ENCODE measurements at places on chromosomes 3 and 15.

DNA sequence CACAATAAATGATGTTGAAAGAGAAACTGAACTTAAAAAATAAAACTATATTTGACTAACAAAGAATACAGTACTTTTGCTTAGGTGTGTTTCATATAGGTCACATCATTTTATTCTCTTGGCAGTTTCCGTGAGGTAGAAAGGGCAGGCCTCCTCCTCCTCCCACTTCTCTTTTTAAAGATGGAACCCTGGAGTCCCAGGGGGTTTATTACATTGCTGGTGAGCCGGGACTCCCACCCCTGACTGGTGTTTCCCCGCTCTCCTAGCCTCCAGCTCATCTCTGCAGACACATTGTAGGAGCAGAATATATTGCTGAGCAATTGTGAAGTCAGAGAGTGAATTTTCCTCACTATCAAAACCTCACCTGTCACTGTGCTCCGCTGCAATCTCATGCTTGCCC lies 30.0 kb downstream of the ZDHHC23 start:
- no peak for DNase-seq

- no peak for DNase-seq
These were observed 32.3 kb upstream of the TRIM59 start for GRCh38 chr3:160481856-160482255.

DNA sequence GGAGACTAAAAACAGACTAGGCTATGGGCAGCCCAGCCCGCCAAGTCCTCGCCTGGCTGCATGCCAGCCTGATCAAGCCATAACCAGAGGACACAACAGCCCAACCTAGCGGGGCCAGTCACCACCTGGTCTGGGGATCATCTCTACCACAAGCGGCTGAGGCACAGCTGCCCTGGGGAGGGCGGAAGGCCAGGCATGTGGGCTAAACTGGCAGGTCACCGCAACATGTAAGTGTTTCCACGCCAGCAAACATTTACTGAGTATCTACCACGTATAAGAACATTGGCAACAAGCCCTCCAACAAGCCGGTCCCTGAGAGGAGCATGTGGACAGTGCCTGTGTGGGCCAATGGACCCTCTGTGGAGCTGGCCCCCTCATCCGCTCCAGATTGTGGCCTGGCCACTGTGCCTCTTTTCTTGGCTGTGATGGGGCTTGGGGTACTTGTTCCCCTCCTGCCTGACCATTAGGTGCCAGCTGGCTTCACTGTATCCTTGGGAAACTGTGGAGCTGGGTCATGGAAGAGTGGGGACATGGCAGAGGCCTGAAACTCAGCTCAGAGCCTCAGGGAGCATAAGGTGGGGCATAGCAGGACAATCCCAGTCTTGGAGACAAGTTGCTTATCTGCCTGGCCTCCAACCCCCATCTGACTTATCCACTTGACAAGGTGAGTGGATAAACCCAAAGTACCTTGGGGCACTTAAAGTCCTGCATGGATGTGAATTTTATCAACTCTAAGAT lies 9.0 kb downstream of the UBXN7 start:
- DNase-seq, result no peak

- DNase-seq, result no peak
These were observed 479.5 kb upstream of the AGTR1 start for GRCh38 chr3:148218222-148218621.

GRCh38 chr15:42143356-42143755 lies 13.1 kb downstream of the PLA2G4F start:
- DNase-seq, result no peak

- no peak for DNase-seq
These were observed 63.2 kb upstream of the PYDC2 start for GRCh38 chr3:191397771-191398170.

GRCh38 chr3:189712906-189713483 lies 81.8 kb downstream of the TP63 start:
- no peak for DNase-seq

GRCh38 chr3:171543759-171544300 lies 83.6 kb upstream of the TNIK start:
- DNase-seq, result no peak

DNA sequence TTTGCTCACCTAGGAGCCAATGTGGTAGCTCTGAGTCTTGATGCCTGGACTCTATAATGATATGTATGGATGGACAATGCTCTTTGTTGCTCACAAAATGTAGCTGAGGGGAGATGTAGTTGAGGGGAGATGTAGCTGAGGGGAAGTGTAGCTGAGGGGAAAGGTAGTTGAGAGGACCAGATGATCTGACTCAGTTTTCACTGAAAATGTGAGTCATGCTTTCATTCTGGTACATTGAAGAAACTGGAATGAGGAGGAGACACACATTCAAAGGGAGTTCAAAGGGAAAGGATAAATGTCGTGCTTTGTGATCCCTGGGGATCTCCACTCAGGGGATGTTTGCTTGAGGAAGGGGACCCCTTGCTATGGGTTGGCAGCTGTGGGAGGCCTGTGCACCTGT lies 302.9 kb upstream of the TRIM42 start:
- DNase-seq, result no peak

- DNase-seq, result no peak
These were observed 65.2 kb upstream of the SPPL2A start for GRCh38 chr15:50830477-50831354.

DNA sequence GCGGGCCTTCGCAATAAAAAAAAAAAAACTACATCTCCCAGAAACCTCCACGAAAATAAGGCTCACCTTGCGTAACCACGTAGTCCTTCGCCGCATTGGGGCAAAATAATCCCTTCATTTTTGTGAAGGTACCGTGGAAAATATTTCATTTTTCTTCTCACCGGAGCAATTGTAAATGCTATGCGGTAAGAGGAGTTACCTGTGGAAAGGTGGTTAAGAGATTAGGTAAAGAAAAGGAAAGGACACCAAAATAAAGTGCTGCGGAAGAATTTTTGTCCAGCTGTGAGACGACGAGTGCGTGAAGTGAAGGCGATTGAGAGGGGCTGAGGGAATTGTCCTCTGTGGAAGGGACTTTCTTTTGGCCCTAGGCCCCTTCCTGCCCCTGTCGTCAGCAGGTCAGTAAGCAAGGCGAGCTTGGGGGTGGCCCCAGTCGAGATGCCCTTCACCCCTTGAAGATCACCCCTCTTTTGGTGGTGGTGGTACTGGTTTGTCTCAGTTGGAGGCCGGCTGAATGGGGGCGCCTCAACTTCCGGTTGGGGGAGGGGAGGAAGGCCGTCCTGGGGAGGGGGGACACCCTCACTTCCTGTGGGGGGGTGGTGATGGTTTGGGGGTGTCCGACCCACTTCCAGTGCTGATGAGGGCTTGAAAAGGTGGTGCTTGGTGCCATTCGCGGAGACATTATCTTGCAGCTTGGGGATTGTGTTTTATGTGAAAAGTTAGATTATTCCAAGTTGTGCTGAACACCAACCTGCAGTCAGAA lies at the start of gene HMG20A:
Gene HMG20A, plus strand, starts transcription at position 279 of the 760 bp plus-strand sequence. CDS start 37,520 bp downstream, outside the sequence.
- DNase-seq, result peak; percentile 79

GRCh38 chr15:94259863-94260262 lies 28.5 kb downstream of the MCTP2 start:
- no peak for DNase-seq

- DNase-seq, result no peak
These were observed 103.4 kb downstream of the MINAR1 start for GRCh38 chr15:79535536-79535935.

GRCh38 chr15:39922462-39923092 lies 2.5 kb upstream of the GPR176 start:
- DNase-seq, result no peak

DNA sequence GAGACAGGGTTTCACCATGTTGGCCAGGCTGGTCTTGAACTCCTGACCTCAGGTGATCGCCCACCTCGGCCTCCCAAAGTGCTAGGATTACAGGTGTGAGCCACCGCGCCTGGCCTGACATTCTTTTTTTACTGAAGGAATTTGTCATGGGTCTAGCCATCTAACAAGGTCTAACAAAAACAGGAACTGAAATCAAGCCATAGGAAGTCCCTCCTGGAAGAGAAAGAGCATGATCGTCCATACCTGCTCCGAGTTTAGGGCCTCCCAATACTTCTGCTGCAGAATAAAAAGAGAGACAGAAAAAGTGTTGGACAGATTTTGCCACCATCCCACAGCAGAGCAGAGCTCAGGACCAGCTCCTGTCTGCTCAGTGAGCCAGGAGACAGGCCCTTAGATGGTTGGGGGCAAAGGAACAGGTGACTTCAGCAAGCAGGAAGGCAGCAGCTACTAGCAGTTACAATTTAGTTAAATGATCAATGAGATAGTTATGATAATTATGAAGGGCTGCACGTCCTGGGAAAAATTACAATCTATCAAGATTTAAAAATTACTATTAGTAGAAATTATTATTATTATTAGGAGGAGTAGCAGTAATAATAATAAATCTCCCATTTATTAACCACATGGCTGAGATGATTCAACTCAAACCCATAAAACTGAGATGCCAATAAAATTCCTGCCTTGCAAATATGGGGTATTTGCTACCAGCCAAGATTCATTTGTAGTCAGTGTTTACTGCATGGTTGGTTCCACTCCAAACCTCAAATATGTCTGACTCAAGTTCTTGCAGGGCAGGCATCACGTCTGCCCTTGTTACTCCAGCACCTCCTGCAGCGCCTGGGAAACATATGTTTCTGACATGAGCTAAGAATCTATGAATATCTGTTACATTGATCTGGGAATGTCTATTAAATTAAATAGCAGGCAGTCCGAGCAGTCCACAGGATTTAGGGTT lies 40.1 kb downstream of the TMEM44 start:
- no peak for DNase-seq

- no peak for DNase-seq
These were observed 4.0 kb upstream of the TOPAZ1 start for GRCh38 chr3:44237665-44238064.

DNA sequence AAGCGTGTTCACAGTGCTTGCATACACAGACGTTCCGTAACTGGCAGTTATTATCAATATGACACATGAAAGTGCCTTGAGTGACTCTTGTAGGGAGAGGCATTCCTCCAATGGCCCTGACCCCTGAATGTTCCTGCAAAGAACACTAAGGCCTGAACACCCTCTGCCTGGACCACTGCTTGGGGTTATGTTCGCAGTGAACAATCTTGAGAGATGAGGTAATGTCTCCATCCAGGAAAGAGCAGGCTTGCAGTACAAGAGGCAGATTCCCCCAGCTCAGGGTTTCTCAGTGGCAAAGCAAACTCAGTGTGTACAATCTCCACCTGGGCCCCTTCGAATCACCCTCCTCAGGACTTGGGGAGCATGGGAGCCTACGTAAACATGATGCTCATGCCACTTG lies 324.6 kb downstream of the MAGI1 start:
- DNase-seq, result no peak

GRCh38 chr3:159733194-159733860 lies 255.3 kb upstream of the IL12A start:
- no peak for DNase-seq

GRCh38 chr3:51392355-51393133 lies 1.5 kb downstream of the RBM15B start:
- no peak for DNase-seq

DNA sequence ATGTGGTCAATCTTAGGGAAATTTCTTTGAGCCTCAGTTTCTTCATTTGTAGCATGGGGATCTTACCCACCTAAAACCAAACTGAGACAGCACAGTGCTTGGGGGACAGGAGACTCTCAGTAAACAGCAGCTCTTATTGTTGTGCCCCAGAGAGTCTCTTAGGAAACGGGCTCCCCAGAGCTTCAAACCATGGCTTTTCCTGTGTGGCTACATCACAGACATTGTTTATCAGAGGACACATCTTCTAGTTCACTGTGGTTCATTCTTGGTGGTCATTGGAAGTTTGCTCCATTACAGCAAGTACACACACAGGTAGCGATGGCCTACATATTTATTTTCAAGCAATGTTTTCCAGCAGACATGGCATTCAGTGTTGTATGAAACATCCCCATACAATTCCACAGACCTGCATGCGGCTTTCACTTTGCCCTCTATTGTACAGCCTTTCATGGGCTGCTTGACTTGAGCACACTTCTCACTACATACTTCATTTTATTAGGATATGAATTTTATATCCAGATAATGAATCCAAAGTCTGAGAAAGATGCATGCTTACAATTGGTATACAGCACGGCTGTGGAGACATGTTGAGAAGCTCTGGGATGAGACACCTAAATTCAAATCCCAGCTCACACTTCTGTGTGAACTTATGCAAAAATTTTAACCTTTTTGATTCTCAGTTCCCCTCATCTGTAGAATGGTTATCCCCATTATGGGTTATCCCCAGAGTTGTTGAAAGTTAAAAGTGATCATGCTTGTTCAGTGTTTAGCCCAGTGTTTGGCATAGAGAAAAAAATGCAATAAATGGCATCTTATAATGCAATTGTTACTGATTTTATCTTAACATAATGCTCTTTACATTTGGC lies 84.8 kb upstream of the ICE2 start:
- no peak for DNase-seq

DNA sequence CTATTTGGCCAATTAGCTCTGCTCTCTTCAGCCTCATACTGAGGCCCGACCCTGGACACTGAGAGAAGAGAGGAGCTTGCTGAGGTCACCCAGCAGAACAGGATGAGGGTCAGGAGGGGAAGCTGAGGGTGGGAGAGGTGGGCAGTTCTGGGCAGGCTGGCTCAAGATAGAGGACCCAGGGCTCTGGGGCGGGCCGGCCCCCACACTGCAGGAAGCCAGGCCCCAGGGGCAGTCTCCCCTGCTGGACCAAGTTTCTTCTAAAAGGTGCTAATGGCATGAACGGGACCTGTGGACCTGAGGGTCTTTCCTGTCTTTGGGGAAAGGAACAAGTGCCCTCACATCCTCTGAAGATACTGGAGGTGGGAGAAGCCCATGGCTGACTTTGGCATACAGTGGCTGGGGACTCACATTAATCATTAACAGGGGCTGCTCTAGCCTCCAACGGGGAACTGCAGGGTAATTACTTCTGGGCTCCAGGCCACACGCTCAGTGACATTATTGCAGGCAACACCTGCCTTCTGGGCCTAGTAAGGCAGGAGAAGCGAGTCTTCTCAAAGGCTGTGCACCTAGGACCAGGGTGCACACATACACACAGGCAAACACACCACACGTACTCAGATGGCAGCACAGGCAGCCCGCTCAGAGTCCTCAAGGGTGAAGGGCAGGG lies 10.6 kb downstream of the HCN4 start:
- DNase-seq, result no peak

DNA sequence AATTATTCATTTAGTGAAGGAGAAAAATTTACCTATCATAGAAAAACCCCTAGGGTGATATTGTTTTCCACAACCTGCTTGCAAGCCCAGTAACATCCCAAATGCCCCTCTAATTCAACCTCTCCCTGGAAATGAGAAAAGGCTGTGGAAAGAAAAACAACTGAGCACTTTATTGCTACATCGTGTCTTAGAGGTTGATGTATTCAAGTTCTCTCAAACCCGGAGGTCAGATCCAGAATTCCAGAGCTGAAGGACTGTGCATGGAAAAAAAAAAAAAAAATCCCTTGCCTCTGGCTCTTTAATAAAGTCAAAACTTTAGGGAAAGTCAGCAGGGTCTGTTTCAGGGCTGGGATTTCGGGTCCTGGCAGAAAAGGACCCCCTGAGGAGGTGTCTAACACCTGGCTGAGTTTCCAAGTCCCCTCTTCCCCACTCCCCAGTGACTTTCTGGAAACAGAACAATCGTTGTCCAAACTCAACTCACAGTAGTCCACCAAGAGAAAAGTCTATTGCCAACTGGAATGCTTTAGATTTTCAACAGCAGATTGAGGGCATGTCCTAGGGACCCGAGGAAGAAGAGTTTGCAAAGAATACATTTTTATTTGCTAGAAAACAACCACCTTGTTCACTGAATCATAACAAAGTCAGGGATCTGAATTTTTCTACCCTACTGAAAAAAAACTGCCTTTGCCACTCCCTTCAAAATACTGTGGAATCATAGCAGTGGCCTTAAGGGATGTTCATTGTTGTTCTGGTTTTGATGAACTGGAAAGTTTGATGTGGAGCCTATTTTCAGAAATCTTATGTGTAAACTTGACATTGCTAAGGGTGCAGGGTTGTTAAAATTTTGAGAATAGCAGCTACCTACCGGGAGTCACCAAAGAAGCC lies 207.5 kb upstream of the ADAMTS9 start:
- no peak for DNase-seq

- no peak for DNase-seq
These were observed 51.5 kb downstream of the PLXNA1 start for GRCh38 chr3:127034195-127034989.

All from left renal cortex interstitium (tissue), 4 donors.